ENCODE measurements at places on chromosomes 11 and 22. TPM values are rescaled to one million over a fixed set of nuclear protein-coding genes. Genes with fewer than 3 reads are reported as not detected.

DNA sequence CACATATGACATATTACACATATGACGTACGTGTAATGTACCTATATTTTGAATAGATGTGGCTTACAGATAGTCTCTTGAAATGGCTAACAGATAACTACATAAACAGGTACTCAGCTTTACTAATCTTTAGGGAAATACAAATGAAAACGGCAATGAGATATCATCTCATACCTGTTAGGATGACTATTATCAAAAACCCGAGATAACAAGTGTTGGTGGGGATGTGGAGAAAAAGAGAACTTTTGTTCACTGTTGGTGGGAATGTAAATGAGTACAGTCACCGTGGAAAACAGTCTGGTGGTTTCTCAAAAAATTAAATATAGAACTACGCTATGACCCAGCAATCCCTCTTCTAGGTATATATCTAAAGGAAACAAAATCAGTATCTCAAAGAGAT is 247.6 kb downstream of the ETS1 start:
- DNase-seq = no peak

Gene XNDC1N
- total RNA-seq = 7.6 TPM

Gene APBB1
- total RNA-seq = 42.5 TPM

DNA sequence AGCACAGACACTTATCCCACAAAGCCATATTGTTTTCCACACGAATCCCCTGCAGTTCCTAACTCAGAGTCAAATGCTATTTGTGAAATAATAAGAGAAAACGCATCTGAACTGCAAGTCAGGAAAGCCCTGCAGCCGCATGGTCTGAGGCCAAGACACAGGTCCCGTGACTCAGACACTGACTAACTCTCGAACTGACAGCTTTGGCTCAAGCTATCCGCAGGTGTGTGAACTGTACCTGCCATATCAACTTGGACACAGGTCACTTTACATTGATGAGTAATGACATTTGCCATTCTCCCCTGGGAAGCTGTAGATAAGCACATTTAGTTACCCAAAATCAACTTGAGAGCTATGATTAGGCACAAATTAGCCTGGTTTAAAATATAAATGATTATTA is 34.9 kb upstream of the NFRKB start:
- DNase-seq = no peak

Gene XBP1
- total RNA-seq = 146 TPM

DNA sequence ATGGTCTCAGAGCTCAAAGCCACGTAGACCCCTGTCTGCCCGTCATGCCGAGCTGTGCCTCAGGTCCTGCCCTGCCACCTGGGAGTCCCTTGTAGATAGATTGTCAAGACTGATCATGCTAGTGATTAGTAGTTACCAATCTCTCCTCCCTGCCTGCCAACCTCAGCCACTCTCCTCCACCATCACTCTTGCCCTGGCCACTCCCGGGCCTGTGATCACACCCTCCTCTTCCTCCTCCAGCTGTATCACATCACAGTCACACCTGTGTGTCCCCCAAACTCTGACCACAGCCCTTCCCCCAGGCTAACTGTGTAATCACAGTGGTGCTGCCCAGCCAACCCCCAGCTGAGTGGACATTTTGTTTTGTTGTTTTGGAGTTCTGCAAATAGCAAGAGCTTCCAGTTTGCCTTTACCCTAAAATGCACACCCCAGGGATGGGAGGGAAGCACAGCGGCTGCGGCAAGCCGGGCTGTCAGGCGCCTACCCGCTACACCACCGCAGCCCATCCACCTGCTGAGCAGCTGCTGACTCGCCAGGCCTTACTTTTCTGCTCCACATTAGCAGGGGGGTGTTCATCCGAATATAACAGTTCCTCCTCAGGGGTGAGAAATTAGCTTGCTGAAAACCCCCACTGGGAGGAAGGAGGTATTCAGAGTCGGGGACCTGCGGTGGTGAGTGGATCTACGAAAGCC is 45.8 kb downstream of the LRFN4 start:
- peak; percentile 60 for DNase-seq

Gene CCDC73
- 0.04 TPM for total RNA-seq

DNA sequence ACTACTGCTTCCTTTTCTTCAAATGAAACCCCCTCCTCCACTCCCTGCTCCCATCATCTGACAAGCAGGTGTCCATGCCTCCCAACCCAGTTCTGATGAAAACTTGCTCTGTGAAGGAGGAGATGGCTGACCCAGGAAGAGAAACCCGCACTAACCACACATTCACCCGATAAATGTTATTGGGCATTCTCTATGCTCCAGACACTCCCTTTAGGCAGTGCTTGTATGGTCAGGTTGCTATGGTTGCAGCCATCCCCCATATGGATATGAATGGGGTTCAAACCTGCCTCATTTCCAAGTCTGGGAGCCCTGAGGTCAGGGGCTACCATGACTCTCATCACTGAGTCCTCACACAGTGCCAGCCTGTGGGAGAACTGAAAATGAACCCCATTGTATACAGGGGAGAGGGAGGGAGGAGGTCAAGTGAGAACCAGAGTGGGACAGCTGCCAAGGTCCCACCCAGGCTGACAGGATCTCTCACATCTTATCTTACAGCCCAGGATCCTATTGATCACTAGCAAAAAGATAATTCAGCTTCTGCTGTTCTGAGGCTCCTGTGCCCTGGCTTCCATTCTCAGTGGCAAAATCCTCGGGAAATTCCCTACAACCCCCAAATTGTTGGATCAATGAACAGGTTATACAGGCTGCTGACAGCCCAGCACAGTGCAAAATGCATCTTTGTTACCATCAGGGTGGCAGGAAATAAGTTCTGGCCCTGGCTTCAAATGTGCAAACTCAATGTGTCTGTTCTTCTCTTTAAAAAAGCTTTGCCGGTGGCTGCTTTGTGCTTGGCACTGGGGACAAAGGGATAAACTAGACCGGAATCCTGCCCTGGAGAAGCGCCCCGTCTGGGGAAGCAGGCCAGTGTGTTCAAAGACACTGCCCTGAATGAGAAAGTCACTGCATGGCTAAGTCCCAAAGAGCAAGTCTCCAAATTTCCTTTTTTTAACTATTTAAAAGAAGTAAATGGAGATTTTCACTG is 22.7 kb upstream of the ACER3 start:
- no peak for DNase-seq

- no peak for DNase-seq
These were observed 121.0 kb downstream of the SLC1A2 start for GRCh38 chr11:35298369-35298768.

Gene BAIAP2L2
- total RNA-seq = 2.7 TPM

Gene TMPRSS13
- total RNA-seq = not detected

DNA sequence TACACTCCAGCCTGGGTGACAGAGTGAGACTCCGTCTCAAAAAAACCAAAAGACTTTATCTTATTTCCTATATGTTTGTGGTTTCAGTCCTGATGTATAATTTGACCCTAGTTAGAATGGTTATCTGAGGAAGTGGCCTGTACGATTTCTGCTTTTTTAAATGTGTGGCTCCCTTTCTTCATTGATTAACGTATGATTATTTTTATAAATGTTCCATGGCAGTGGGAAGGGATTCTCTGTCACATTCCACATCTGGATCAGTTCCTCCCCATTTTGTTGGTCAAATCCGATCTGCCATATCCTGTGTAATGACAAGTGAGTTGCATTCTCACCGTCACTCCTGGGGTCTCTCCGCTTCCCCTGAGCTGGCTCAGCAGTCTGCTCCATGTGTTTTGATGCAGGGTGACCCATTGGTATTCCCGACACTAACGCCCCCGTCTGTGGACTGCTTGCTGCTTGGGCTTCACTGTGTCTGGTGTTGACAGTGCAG is 20.3 kb downstream of the NEAT1 start:
- no peak for DNase-seq

Gene MISFA
- not detected for total RNA-seq

DNA sequence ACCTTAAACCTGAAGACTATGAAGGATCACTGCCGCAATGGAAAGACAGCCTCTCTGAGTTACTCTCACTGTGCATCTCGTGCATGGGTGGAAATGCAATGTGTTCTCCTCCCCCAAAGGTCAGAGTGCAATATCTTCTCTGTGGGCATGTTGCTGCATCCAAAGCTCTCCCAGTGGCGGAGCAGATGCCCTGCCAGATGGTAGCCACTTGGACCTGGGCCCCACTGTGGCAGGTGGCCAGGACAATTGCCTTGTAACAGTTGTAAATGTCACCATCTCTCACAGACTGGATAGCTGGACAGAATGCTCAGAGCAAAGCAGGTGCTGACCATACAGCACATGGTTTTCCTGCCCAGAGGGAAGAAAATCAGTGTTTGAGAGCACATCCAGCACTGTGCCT is 542.0 kb downstream of the FAM181B start:
- no peak for DNase-seq

DNA sequence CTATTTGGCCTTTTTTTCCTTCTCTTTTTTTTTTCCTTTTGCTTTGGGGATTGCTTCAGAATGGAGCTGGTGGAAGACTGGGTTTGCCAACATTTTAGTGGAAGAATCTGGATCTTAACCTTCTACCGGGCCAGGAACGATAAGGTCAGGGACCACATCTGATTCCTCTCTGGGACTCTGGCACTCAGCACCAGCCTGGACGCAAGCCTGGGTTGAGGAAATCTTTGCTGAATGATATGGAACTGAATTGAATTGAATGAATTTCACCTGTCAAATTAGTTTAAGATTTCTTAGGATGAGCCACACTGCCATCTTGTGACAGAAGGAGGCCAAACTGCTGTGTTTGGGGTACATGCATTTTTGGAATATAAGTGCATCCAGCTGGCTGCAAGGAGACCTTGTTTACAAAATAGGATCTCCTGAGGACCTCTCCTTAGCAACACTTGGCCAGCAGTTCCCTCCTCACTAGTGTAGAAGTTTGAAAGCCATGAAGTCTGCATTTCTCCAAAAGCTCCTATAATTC is 30.4 kb downstream of the TPBGL start:
- peak; percentile 71 for DNase-seq

Gene TOM1
- total RNA-seq = 27.1 TPM

DNA sequence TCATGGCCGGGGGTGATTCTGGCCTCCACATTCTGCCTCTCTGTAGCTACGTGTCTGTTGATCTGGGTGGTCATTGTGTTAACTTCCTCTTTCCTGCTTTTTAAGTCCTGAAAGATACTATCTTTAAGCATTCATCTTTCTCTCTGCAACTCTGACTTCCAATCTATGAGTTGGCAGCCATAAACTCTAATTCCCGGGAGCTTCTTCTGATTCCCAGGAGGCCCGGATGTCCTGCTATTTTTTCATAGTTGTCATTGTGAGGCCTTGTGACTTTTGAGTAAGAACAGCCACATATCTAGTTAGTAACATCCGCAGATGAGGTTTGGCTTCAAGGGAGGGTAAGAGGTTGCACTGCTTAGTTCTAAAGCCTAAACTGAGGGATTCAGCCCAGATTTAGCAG is 107.8 kb downstream of the SYN3 start:
- no peak for DNase-seq

Gene DEUP1
- not detected for total RNA-seq

DNA sequence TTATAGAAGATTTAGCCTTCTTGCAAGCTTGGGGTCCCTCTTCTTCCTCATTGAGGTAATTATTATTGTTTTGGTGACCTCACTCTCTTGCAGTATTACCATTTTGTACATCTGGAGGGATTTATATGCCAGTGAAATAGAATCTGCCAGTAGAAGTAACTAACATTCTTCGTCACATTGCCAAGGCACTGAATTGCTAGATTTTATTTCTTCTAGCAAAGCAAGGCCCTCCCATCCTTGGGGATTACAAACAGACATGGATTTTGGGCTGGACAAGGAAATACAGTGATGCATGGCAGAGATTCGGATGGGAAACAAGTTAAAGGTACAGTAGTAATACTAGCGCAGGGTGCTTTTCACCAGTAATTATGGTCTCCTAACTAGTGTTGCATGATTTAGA is 7.8 kb downstream of the ADAMTS15 start:
- DNase-seq = no peak

Gene CHRNA10
- 0.66 TPM for total RNA-seq

Gene SERHL2
- total RNA-seq = 7.5 TPM

DNA sequence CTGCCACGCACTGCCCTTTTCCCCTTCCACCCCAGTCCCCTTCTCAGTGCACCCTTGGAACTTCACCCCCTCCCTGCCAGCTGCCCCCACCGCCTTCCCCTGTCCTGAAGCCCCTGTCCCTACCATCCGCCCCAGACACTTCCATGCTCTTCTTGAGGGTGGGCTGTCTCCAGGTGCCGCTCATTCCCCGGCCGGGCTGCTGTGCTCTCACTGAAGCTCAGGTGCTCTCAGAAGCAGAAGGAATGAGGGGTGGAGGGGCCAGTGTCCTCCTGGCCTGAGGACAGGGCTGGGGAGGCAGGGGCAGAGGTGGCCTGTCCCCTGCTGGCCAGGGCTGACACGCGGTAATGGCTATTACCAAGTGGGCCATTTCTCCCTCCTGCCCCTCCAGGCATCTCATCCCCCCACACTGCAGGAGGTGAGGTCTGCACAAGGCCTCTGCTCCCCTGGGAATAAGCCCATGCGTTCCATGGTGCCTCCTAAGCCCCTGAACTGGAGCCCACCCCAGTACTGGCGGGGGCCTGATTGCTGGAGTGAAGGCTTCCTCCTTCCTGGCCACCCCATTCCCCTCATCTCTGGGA is 6.6 kb upstream of the BID start:
- no peak for DNase-seq

Gene IL18
- total RNA-seq = not detected

DNA sequence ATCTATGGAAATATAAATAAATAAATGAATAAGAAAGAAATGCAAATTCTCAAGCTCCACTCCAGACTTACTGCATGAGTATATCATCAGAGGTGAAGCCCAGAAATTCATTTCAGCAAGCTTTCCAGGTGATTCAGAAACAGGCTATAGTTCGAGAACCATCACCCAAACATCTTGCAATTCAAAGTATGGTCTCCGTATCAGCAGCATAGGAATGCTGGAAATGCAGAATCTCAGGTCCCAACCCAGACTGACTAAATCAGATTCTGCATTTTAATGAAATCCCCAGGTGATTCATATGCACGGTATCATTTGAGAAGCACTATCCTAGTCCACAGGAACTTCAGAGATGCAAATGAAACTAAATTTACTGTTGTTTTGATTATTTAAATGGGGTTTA is 95.3 kb downstream of the SERGEF start:
- no peak for DNase-seq

- peak; percentile 60 for DNase-seq
These were observed 49.4 kb downstream of the FLRT1 start for GRCh38 chr11:64084951-64085710.

DNA sequence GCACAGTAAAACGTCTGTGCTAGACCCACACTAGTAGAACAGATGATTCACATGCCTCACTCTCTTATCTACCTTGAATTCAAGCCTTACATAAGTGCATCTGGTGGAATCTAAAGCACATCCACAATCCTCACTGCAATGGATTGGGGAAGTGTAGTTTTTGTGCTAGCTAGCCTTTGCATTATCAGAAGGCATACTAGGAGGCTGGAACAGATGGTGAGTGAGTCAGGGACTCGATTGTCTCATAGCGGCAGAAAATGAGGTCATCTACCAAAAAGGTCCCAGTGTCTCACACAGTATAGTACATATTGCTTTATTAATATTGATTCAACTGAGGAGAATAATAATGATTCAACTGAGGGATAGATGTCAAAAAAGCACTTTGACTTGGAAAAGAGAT is 9.3 kb downstream of the MSANTD4 start:
- DNase-seq = no peak

Gene RAB38
- 20.4 TPM for total RNA-seq

Gene RASSF10
- total RNA-seq = 4.8 TPM

Measured in H7 (cell line).